ENCODE measurements at places on chromosomes 11 and 22.

DNA sequence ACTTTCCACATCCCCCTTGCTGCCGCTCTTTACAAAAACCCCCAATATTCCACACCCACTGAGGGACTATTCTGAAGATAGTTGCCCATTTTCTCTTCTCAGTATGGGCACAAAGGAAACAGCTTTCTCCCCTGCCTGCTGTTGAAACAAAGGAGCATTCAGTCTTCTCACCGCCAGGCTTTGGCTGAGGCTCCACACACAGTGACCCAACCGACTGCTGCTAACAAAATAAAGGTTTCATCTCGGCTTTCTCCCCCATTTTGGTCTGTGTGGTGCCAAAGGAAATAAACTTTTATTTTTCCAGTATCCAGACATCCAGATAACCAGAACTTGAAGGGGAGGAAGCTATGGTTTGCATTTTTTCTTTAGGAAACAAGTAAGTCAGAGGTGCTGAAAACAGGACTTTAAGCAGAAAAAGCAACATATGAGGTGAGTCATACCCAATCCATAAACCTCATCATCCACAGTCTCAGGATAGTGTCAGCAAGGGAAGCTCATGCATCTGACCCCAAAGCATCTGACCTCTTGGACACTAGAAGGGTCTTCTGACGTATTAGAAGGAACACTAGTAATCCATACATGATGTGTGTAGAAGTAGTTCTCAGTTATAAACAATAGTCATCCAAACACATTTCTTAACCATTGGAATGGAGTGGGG is 6.4 kb downstream of the CLMP start:
- no peak for DNase-seq

GRCh38 chr11:18608376-18608775 is 8.8 kb downstream of the MISFA start:
- no peak for DNase-seq

DNA sequence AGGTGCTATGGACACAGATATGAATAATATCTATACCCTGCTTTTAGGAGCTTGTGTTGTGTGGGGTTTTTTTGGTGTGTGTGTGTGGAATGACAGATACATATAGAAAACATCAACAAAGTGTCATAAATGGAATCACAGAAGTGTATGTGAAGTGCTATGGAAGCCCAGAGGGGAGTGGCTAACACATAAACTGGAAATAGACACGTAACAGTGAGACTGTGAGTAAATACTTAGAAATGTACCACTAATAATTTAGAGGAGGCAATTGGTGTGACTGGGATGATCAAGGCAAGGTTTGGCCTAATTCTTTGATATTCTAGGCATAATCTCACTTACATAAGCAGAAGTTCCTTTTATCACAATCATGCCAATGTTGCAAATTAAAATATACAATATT is 169.3 kb upstream of the TENM4 start:
- DNase-seq: no peak

DNA sequence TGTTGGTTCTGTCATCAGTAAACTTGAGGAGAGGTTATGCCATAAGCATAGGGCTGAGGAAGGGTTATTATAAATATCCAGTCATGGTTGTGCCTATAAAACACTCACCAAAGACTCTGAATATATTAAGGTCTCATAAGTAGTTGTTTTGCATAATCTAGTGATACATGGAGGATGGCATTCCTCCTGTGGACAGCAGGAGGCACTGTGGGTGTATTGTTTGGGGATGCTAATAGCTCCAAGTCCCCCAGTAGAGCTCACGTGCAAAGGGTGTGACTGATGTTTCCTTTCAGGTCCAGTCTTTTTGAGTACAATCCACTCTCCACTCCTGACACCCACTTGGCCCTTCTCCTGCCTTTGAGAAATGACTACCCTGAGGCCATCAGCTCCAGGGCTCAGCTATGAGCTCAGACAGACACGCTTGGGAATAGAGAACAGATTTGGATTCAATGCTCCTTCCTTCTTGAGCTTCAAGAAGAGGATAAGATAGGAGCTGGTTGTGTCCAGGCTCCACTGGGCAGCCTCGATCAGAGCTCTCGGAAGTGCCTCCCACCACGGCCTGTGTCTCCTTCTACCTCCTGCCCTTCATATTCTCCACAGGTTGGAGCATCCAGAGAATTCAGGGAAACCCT is 85.2 kb upstream of the IGLL5 start:
- peak; percentile 35 for DNase-seq

- no peak for DNase-seq
These were observed 59.5 kb downstream of the CDKN1C start for GRCh38 chr11:2825889-2826678.

GRCh38 chr11:82988936-82989627 is 82.6 kb downstream of the RAB30 start:
- no peak for DNase-seq

- DNase-seq: peak; percentile 18
These were observed 146.0 kb upstream of the SEZ6L start for GRCh38 chr22:26023104-26023775.

DNA sequence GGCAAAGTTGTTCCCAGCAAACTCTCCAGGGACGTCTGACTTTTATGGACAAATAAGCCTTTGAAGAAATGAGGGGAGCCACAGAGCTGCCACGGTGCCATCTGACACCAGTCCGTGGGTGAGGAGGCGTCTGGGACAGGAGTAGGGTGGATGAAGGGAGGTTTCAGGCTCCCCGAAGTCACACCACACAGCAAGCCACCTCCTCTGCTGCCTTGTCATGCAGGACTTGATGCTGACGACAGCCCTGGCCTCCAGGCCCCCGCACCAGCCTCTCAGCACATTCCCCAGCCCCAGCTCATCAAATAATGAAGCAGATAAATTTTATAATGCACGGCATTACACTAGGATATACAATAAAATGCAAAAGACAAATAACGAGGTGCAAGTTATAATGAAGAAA is 156.5 kb downstream of the CEP164 start:
- no peak for DNase-seq

- peak; percentile 52 for DNase-seq
These were observed 1.6 kb downstream of the IFITM10 start for GRCh38 chr11:1748636-1749394.

DNA sequence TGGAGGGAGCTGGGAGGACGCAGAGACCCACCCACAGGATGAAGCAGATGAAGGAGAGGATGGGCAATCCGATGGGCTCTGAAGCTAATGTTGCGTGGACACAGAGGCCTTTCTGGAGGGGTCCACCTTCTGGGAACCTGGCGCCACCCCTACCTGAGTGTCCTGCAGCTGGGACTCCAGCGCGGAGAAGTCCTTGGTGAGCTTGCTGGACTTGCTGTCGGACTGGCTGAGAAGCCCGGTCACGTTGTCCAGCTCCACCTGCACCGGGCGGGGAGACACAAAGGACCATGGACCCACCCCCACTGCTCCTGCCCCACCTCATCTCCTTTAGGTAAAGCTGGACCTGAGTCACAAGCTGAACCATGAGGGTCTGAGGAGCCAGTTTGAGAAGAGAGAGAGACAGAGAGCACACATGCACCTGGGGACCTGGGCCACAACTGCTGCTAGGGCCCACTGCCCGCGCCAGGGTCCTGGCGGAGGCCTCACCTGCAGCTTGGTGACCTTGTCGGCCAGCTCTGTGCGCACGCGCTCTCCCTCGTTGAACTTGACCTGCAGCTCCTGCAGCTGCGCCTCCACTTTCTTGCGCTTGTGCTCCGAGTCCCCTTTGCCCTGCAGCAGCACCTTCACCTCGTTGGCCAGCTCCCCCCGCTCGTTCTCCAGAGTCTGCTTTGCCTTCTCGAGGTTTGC is 40.8 kb downstream of the APOL1 start:
- no peak for DNase-seq

- no peak for DNase-seq
These were observed 22.5 kb upstream of the KRTAP5-6 start for GRCh38 chr11:1674173-1675131.

GRCh38 chr11:59773083-59773440 is 17.9 kb downstream of the STX3 start:
- no peak for DNase-seq

- DNase-seq: no peak
These were observed 23.6 kb downstream of the ADM start for GRCh38 chr11:10328314-10329098.

DNA sequence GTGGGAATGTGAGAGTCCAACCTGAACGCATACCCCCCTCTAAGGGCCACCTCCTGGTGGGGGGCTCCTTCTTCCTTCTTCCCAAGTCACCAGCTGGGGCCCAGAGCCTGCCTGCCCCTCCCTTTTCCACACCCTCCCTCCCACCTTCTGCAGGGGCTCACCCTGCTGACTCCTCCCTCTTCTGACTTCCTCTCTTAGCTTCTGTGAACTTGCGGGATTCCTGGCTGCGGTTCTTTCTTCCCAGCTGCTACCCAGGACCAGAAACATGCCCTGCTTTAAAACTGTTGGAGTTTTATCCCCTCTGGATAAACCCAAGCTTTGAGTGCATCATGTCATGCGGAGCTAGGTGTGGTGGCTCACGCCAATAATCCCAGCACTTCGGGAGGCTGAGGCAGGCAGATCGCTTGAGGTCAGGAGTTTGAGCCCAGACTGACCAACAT is 10.2 kb downstream of the LRRC74B start:
- peak; percentile 49 for DNase-seq

GRCh38 chr22:42179616-42180015 is 49.0 kb upstream of the CYP2D6 start:
- no peak for DNase-seq

DNA sequence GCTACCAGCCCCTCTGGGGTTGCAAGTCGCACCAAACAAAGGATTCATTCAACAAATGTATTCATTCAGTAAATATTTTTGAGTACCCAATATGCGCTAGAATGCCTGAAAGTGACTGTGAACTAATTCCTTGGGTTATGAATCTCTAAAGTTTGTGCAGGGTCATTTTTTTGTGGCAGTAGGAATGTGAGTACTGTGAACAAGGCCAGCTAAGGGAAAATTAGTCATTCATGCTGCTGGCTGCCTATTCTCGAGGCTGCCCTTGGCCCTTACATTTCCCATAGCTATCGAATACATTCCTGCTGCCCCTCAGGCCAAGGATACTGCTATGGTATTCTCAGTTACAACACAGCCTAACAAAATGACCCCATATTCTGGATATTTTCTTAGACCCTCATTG is 141.6 kb downstream of the TRPC6 start:
- DNase-seq: no peak

DNA sequence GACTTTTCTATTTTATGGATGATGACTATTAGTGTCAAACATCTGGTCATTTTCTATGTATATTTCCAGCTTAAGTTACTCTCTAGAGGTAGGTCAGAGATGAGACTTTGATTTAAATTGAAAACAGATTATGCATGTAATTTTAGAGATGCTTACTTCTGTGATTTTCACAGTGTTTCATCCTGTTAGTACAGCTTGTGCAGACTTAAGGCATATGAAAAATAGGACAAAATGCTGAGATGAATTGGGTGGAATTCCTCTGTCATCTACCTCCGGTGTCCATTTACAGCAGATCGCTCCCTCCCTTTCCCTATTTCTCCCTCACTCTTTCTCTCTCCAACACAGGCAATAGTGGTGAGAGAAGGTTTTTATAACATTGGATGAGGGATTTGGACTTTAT is 14.1 kb downstream of the JAM3 start:
- no peak for DNase-seq

GRCh38 chr22:39092111-39092862 is 4.8 kb upstream of the APOBEC3H start:
- DNase-seq: no peak

DNA sequence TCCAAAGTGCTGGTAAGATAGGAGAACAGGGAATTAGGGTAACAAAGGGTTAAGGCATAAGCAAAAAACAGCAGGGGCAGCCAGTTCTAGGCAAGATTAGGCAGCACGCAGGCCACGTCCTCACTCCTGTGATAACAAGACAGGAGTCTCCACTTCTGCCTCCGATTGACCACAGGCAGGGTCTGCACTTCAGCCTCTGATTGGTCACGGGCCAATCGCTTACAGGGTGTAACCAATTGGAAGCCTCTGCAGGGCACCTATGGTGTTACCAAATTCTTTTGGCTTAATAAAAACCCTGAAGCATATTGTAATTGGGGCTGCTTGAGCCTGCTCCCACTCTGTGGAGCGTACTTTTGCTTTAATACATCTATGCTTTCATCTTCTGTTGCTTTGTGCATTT is 12.2 kb upstream of the GSTP1 start:
- DNase-seq: no peak

- DNase-seq: peak; percentile 22
These were observed 176.9 kb downstream of the GRIA4 start for GRCh38 chr11:105786741-105787140.

- peak; percentile 22 for DNase-seq
These were observed 191.8 kb upstream of the E2F8 start for GRCh38 chr11:19432370-19433061.

DNA sequence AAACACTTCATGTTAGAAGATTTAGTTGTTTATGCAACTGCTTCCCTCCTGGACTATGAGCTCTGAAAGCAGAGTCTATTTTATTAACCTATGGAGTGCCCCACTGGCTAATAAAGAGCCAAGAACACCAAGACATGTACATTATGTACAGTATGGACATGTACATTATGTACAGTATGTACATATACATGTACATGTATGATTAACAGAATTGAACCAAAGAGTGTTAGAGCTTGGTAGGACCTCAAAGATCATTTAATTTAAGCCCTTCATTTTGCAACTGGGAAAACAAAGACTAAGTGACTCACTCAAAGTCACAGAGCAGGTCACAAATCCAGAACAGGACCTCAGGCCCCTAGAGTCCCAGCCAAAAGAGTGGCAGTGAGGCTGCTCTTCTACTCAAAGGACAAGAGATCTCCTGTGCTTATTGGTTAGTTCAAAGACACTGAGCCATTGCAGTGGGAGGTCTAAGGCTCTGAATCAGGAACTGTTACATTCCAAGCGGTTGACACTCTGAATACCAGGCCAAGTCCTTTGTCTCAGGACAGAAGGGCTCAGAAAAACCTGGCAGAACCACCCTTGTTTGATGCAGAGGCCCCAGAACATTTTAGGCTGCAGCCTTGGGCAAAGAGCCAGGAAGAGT is 103.8 kb downstream of the FAM168A start:
- peak; percentile 84 for DNase-seq

DNA sequence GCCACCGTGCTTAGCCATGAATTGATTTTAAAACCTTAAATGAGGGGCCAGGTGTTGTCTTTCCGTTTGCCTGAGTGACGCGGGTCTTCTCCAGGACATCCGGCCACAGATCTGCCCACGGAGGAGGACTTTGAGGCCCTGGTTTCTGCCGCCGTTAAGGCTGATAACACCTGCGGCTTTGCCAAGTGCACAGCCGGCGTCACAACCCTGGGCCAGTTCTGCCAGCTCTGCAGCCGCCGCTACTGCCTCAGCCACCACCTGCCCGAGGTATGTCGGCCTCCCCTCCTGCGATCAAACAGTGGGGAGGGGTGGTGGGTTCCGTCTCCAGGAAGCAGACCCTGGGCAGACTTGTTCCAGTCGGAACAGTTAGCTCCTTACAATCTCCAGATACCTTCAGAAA is 34.4 kb downstream of the IGHMBP2 start:
- no peak for DNase-seq

- peak; percentile 77 for DNase-seq
These were observed 75.8 kb downstream of the GGTLC2 start for GRCh38 chr22:22720201-22720723.

- no peak for DNase-seq
These were observed 1059.6 kb upstream of the RAG2 start for GRCh38 chr11:37657645-37658044.

- no peak for DNase-seq
These were observed 35.0 kb downstream of the MAFF start for GRCh38 chr22:38236786-38237185.
